ENCODE measurements at places on chromosomes 7 and 10. TPM values are rescaled to one million over a fixed set of nuclear protein-coding genes. Genes with fewer than 3 reads are reported as not detected.

GRCh38 chr7:148979827-148980226 lies 48.5 kb downstream of the PDIA4 start:
- DNase-seq: no peak

- DNase-seq: no peak
Observed at GRCh38 chr7:155813546-155814315, 1.5 kb upstream of the SHH start.

DNA sequence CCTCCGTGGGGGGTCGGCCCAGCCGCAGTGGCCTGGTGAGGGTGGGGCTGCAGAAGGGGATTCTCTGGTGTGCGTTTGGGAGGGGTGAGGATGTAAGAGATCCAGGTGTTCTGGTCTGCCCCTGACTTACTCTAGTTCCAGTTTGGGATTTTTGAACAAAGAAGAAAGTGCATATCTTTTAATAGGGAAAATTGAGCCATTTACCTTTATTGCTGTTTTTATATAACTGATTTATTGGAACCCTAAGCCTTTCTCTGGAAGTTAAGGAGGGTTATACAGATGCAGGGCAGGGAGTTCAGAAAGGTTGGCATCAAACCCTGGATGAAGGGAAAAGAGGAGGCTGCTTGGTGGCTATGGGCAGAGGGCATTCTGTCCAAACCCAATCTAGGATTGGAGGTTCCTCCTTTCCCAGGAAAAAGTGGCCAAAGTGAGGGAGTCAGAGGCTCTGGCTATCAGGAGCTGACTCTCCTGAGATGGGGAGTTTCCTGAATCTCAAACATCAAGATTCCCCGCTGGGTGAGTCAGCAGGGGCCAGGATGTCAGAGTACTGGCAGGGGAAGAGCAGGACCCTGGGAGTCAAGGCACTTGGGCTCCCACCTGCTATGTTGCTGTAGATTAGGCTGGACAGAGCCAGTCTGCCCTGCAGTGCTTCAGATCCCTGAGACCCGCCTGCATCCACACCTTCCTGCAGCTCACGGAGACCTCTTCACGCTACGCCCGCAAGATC lies 67.5 kb downstream of the CLIP2 start:
- no peak for DNase-seq

GRCh38 chr10:119398996-119399395 lies 143.5 kb downstream of the RGS10 start:
- DNase-seq: no peak

GRCh38 chr7:43876976-43877745 lies 7.8 kb upstream of the MRPS24 start:
- DNase-seq: no peak

DNA sequence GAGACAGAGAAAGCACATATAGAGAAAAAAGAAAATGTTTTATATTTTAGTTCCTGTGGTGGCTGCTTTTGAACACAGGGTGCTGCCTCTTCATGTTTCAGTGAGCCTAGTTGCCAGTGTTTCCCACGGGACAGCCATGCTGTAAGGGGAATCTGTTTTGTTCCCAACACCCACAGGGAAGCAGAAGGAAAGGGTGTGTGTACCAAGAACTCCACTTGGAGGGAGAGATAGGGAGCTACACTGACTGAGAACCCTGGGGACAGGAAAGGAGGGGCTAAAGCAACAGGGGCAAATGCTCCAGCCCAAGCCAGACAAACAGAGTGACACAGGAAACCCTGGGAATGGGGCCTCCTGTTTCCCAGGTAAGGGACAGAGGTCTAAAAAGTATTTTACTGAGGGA lies 40.2 kb downstream of the FRMPD2 start:
- no peak for DNase-seq

- no peak for DNase-seq
Observed at GRCh38 chr10:71584461-71584860, 135.1 kb downstream of the C10orf105 start.

GRCh38 chr10:79416578-79417255 lies 28.7 kb downstream of the ZCCHC24 start:
- DNase-seq: no peak

- DNase-seq: no peak
Observed at GRCh38 chr10:28558923-28559508, 26.1 kb downstream of the WAC start.

- no peak for DNase-seq
Observed at GRCh38 chr10:3835770-3836169, 50.8 kb upstream of the KLF6 start.

The SOSTDC1 gene
- 1.4 TPM for total RNA-seq

The LFNG gene
- 44.9 TPM for total RNA-seq

The ADRB1 gene
- 0.14 TPM for total RNA-seq
